ENCODE measurements at places on chromosomes 6 and 20.

DNA sequence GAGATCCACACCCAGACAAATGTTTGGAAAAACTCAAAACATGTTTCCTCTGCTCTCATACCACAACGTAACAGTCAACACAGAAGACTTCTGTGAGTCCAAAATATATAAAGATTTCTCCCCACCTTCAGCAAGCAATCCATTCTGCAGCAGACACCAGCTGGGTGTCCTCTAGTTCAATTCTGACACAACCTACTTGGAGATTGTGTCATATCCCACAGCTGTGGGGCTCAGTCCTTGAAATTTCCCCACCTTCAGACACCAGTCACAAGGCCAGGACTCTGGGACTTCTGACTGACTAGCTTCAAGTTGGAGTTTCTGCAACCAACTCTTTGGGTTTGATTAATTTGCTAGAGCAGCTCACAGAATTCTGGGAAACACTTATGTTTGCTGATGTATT is 244.8 kb upstream of the CDYL start:
- DNase-seq, result no peak

GRCh38 chr6:69392745-69393144 is 404.1 kb downstream of the LMBRD1 start:
- DNase-seq, result no peak

GRCh38 chr20:10448270-10449156 is 13.4 kb downstream of the SLX4IP start:
- no peak for DNase-seq

GRCh38 chr6:24796616-24797290 is 2.0 kb downstream of the ARMH2 start:
- DNase-seq, result no peak

GRCh38 chr6:109373762-109374161 is 8.5 kb downstream of the CD164 start:
- no peak for DNase-seq

DNA sequence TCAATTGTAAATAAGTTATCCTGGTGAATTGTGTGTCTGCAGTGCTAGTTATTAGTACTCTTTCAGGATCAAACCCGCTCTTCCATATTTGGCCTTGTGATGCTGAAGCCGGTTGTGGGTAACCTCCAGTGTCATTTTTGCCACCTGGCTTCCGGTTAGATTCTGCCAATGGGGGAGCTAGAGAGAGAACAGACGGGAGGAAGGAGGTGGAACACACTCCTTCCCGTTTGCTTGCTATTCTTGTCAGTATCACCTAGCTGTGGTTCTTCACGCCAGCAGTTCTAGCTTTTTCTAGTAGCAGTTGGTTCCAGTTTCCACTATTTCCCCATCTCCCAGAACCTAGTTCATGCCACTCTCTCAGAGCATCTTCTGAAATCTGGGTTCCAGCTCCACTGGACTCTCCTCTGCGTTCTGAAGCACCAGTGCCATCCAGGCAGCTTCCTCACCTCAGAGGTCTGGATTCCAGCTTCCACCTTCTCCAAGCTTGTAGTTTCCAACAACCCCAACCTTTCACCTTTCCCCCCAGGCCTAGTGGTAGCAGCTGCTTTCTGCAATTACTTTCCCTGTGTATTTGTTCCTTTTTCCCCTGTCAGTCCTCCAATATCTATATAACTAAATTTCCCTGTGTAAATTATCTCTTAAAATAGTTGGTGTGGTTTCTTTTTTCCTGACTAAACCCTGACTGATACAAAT is 46.9 kb upstream of the LOC128125822 start:
- no peak for DNase-seq

- peak; percentile 97 for DNase-seq
Observed at GRCh38 chr6:110873981-110874879, at the start of gene AMD1. TSS of gene AMD1 (plus strand) at chr6:110874785. CDS start at chr6:110875106, 321 bp downstream.

GRCh38 chr6:137133122-137133521 is 40.3 kb downstream of the IL22RA2 start:
- DNase-seq, result no peak

- DNase-seq, result no peak
Observed at GRCh38 chr6:37884548-37884947, 65.0 kb downstream of the ZFAND3 start.

DNA sequence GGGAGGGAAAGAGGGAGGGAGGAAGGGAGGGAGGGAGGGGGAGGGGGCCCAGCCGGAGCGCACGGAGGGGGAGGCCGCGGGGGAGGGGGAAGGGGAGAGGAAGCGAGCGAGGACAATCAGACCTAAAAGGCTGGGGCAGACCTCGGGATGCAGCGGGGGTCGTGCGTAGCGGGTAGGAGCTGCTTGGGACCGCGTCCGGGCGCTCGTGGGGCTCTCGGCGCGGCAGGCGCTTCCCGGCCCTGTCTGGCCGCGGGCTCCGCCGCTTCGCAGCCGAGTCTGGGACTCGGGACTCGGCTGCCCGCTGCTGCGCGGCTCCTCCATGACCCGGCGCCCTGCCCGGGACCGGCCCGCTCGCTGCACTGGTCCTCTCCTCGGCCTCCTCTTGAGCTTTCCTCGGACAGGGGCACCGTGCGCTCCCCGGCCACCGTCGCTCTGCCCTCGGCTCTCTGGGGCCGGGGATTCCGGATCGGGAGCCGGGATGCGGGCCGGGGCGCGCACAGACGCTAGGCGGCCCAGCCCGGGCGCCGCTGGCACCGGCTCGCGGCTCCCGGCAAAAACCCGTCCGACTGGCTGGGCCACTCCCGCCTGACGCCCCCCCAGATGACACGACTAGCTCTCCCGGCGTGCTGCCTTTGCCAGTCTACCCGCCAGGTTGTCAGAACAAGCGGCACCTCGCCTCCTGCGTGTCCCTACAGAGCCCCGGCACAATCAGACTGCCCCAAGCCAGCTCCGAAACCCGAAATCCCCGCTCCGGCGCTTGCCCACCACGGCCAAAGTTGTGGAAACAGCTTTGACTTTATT is 2.2 kb downstream of the TFAP2A start:
- no peak for DNase-seq

GRCh38 chr6:151092591-151092990 is 147.2 kb upstream of the AKAP12 start:
- no peak for DNase-seq

- no peak for DNase-seq
Observed at GRCh38 chr20:11197851-11198250, 524.1 kb upstream of the JAG1 start.

DNA sequence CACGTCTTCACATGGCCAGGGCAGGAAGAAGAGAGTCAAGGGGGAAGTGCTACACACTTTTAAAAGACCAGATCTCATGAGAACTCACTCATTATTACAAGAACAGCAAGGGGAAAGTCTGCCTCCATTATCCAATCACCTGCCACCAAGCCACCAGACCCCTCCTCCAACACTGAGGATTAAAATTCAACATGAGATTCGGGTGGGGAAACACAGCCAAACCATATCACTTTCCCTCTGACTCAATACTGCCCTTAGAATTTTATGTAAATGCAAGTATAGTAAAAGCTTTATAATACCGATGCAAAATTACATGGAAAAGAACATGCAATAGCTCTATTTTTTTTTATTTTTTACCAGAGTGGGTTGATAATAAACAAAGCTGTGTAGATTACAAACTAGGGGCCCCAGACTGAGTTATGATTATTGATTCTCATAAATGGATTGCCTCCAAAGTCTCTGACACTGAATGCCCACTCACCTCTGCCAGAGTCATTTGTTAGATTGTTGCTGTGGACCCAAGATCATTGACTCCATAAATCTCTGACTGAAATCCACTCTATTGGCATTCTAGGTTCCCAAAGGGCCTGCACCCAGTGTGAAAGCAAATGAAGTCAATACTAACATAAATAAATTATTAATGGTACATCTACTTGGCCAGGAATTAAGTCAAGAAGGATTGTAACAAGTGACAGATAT is 184.8 kb upstream of the FUT9 start:
- DNase-seq, result no peak

- peak; percentile 16 for DNase-seq
Observed at GRCh38 chr6:100228834-100229441, 234.9 kb upstream of the MCHR2 start.

DNA sequence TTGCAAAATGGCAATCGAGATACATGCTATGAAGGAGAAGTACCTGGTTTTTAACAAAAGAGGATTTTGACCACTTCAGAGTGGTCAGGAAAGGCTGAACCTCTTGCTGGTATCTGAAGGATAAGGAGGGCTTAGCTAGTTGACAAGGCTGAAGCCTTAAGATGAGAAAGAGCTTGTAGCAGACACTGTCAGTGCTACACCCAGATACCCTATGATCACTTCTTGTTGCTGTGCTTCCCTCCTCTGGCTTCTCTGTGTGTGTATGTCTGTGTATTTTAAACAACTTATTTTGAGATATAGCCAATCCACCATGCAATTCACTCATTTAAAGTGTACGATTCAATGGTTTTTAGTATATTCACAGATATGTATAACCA is 38.9 kb upstream of the TGM2 start:
- no peak for DNase-seq

GRCh38 chr20:32477594-32478512 is 107.3 kb downstream of the NOL4L start:
- DNase-seq, result no peak

- no peak for DNase-seq
Observed at GRCh38 chr6:141218583-141218982, 914.1 kb upstream of the GJE1 start.

- DNase-seq, result no peak
Observed at GRCh38 chr6:132693478-132693877, 20.4 kb downstream of the VNN1 start.

DNA sequence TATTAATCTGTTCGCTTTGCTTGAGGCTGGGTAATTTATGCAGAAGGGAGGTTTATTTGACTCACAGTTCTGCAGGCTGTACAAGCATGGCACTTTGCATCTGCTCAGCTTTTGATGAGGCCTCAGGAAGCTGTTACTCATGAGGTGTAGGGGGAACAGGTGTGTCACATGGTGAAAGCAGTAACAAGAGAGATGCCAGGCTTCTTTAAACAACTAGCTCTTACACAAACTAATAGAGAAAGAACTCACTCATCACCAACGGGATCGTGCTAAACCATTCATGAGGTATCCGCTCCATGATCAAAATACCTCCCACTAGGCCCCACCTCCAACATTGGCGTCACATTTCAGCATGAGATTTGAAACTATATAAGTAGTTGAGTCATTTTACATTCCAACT is 34.4 kb upstream of the GCLC start:
- DNase-seq, result no peak

- no peak for DNase-seq
Observed at GRCh38 chr6:159094444-159095252, 49.9 kb upstream of the TAGAP start.

DNA sequence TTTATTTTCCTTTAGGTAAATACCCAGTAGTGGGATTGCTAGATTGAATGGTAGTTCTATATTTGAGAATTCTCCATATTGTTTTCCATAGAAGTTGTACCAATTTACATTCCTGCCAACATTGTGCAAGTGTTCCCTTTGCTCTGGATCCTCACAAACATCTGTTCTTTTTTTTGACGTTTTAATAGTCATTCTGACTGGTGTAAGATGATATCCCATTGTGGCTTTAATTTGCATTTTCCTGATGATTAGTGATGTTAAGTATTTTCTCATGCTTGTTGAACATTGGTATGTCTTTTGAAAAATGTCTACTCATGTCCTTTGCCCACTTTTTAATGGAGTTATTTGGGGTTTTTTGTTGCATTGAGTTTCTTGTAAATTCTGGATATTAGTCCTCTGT is 85.6 kb downstream of the UBE3D start:
- peak; percentile 70 for DNase-seq

- no peak for DNase-seq
Observed at GRCh38 chr6:45677381-45678284, 299.9 kb upstream of the SUPT3H start.

Data from AG09319 (cell line).